ENCODE measurements at places on chromosomes 3 and 15.

- DNase-seq: no peak
Measured at GRCh38 chr3:67329358-67329757, 325.1 kb downstream of the SUCLG2 start.

DNA sequence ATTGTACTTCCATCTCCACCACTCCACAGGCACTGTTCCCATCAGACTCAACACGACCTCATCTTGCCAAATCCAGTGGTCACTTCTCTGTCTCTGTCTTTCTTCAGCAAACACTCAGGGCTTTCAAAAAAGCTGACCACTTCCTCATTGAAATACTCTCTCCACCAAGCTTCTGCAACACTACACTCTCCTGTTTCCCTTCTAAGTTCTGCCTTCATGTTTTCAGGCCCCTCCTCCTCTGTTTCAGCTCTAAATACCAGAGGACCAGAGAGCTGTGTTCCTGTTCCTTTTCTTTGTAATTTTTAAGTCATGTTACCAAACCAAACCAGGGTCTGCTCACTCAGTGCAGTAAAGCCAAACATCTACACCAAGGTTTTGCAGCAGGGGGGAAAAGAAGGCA is 33.8 kb upstream of the ACP3 start:
- DNase-seq: peak; percentile 48

DNA sequence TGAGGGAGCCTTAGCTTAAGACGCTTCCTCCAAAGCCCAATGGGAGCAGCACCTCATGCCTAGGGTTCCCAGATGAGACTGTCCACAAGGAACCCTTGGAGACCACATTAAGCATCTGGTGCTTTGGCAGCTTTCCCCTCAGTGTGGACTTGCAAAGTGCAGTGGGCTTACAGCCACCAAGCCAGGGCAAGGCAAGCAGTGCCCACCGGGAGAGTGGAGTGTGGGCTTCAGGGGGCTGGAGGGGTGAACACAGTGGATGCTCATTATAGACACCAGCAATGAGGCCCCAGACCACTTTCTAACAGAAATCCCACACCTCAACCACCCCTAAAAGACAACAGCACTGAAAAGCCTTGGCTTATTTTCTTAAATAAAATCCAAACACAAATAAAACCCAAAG is 9.1 kb upstream of the MUSTN1 start:
- no peak for DNase-seq

- no peak for DNase-seq
Measured at GRCh38 chr15:100234158-100235029, 107.4 kb downstream of the ADAMTS17 start.

GRCh38 chr3:129016356-129016719 is 15.2 kb downstream of the EFCC1 start:
- DNase-seq: no peak

- no peak for DNase-seq
Measured at GRCh38 chr3:62570888-62571287, 197.5 kb upstream of the FEZF2 start.

DNA sequence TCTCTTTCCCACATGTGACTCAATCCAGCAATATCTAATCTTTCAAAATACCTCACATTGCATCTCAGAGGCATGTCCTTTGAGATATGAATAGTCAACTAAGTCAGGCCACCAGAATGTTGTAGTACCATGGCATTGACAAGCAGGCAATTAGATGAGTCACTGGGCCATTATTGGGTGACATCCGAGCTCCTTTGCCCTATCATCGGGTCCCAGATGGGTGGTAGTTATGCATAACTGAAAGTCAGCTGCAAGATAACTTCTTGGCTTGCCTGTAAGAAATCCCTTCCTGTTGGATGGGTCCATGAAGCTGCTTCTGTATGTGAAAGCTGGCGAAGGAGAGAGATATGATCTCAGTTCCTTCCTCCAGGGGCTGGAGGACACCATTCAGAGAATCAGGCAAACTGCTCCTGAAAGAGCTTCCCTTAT is 32.8 kb downstream of the ARRDC4 start:
- DNase-seq: no peak

- no peak for DNase-seq
Measured at GRCh38 chr3:108239082-108239481, 16.9 kb upstream of the IFT57 start.

GRCh38 chr3:124833710-124834332 is 53.3 kb downstream of the ITGB5 start:
- DNase-seq: no peak

- no peak for DNase-seq
Measured at GRCh38 chr15:25055356-25056068, 100.7 kb downstream of the SNRPN start.

- no peak for DNase-seq
Measured at GRCh38 chr3:40397129-40397528, 10.1 kb downstream of the ENTPD3 start.

DNA sequence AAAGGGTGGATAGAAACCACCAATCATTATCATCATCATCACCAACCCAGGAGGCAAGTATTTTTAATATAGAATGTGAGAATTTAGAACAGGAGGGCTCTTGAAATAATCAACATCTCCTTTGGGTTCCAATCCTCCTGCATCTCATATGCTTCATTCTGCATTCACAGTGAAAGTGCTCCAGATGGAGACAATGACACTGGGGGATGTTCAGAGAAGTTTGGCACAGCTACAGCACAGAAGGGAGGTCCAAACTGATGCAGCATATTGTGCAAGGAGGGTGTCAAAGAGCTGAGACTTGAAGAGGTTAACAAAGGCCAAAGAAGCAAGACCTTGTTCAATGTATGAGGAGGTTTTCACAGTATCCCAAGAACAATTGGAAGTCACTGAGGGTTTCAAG is 767.1 kb downstream of the NTRK3 start:
- no peak for DNase-seq

GRCh38 chr3:46462511-46462910 is 2.2 kb downstream of the LTF start:
- no peak for DNase-seq

- DNase-seq: no peak
Measured at GRCh38 chr3:17384567-17385296, 357.7 kb downstream of the TBC1D5 start.

DNA sequence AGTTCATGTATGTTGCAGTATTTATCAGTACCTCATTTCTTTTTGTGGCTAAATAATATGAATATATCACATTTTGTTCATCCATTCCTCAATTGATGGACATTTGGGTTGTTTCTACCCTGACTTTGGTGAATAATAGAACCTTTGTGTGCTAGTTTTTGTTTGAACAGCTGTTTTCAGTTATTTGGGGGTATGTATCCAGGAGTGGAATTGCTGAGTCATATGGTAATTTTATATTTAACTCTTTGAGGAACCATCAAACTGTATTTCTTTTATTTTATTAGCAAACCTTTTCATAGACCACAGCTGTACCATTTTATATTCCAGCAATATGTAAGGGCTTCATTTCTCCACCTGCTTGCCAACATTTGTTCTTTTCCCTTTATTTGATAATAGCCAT is 38.4 kb upstream of the RBM5 start:
- no peak for DNase-seq

GRCh38 chr3:196646666-196647216 is 7.2 kb downstream of the NRROS start:
- no peak for DNase-seq

DNA sequence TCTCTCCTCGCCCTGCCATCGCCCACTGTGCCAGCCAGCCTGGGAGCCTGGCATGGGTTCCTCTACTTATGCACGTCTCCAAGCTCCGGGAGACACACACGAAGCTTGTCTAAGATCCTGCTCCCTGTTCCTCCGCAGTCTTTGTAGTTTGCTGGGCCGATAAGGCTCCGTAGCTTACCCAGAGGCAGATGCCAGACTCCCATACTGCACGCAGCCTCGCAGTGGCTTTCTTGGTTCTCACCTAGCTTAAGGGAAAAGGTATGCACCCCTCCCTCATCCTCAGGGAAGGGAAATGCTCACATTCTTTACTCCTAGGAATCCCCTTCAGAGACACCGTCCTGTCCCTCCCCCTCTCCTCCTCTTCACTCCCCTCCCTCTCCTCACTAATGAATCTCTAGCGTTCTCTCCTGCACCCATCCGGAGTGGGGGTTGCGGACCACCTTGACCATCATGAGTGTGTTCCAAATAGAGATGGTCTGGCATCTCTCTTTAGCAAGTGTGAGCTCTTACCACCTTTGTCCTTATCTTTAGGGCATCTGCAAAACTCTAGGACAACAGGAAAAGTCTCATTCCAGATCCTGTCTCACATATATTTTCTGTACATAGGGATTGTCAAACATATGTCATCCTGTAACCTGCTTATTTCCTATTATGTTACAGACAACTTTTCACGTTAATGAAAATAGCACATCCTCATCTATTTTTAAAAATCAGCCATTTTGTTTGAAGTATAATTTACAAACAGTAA is 56.5 kb downstream of the TMEM266 start:
- no peak for DNase-seq

DNA sequence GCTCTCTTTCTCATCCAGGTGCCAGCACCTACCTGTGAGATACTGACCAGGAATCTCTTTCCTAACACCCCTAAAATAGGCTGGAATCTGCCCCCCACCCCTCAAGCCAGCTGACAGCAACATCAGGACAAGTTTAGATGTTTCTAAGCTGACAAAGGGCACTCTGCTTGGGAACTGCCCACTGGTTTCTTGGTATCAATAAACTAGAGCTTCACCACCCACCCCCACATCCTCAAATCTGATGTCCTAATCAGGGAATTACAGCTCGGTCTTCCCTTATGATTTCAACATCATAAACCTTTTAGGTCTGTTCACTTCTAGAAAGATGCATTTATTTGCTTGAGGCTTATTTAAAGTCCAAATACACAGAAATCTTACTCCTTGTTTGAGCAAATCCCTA is 34.7 kb downstream of the CEP19 start:
- DNase-seq: no peak

DNA sequence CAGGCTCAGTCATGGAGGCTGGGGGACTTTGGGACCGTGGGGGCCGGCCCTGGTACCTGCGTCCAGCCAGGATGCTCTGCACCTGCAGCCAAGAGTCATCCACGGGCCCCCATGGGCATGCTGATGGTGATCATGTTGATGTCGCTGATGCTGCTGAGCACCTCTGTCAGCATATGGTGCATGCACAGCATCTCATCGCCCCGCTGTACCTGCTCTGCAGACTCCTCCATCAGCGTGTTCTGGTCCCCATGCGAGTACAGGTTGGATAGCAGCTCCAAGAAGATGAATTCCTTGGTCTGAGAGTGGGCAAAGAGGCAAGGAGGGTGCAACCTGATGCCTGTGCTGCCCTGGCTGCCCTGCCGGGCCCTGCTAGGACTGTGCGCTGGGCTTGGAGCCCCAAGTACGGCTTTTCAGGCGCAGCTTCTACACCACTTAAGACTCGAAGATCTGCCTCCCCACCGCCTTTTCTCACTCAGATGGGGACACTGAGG is 7.2 kb downstream of the RPS17 start:
- no peak for DNase-seq

DNA sequence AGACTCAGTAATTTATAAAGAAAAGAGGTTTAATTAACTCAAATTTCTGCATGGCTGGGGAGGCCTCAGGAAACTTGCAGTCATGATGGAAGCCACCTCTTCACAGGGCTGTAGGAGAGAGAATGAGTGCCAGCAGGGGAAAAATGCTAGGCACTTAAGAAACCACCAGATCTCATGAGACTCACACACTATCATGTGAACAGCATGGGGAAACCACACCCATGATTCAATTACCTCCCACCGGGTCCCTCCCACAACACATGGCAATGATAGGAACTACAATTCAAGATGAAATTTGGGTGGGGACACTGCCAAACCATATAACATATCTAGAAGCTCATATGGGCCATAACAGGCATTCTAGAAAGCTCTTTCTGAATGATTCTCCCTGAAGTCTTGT is 190.3 kb downstream of the WNT5A start:
- DNase-seq: no peak

DNA sequence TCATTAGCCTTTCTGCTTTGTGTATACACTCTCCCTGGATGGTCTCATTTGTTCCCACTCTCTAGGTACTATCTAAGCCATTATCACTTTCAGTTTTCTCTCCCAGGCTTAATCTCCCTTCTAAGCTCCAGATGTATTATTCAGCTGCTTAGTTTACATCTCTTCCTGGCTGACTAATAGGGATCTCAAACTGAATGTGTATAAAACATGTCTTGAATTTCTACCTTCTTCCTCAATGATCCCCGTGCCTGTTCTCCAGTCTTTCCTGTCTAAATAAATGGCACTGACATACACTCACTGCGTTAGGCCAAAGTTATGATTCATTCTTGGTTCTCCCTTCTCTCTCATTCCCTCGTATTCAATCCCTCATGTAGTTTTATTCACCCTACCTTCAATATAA is 127.3 kb downstream of the NR2F2 start:
- DNase-seq: no peak

GRCh38 chr15:90087454-90088154 is 14.7 kb downstream of the IDH2 start:
- no peak for DNase-seq

DNA sequence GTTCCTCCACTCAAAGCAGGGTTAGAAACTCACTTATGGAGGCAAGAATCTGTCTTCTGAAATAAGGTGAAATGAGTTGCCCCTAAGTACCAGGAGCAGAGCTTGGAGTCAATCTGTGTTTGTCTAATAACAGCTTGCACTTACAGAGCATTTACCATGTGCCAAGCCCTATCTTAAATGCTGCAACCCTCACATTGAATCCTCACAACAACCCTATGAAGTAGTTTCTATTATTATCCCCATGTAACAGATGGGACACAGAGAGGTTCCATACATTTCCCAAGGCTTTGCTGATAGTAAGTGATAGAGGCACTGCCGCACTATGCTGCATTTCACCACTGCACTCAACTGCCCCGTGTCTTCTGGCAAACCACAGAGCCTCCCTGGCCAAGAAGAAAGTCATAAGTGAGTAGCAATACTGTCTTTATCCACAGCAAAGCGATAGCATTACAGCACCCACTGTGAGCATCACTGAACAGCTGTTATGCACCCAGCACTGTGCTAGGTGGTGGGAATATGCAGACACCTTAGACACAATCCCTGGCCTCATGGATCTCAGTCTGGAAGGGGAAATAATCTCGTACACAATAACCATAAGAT is 141.5 kb downstream of the SSR3 start:
- no peak for DNase-seq

DNA sequence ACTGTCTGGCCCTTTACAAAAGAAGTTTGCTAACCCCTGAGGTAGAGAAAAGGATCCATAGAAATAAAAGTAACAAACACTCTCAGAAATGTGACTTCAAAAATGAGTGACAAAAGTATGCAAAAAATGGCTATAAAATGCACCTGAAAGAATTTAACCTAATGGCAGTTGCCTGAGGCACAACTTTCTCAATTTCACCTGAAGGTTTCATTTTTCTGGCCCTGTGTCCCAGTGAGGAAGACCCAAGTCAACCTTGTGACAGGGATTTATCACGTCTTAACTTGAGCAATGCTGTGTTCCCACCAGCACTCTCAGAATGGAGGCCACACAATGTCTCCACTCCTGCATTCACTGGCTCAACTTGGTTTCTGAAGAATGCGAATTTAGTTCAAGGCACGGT is 83.0 kb downstream of the FHIT start:
- no peak for DNase-seq

GRCh38 chr15:48579945-48580671 is 65.4 kb downstream of the FBN1 start:
- DNase-seq: no peak
